Foreskin keratinocyte (primary cell): ENCODE measurements at places on chromosomes 12 and 14.

- no peak for DNase-seq
Observed at GRCh38 chr12:12180136-12180535, 86.7 kb downstream of the LRP6 start.

- DNase-seq = no peak
Observed at GRCh38 chr12:109879351-109880042, 844 bp downstream of the GLTP start.

DNA sequence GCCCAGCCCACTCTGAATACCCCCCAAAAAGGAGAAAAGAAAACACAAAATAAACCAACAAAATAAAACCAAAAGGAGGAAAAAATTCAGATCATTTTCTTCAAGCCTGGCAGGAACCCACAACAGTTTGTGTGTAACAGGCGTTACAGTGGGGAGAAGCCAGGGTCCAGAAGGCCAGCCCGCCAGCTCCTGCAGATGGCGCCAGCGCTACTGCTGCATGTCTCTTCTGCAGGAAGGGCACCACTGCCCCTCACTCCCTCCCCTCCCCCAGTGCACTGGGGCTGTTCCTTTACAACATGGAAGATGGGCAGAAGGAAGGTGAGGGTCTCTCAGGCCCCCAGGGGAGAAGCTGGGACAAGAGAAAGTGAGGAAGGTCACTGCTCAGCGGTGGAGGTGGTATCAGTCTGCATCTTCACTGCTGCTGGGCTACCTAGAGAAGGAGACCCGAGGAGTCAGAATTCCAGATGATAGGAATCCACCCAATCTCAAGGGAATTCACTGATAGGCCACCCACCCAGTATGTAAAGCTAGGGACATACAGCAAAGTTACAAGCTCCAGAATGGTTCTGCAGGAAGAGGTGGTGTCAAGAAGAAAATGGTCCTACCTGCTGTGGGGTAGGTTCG lies 2.3 kb upstream of the NOP2 start:
- no peak for DNase-seq

DNA sequence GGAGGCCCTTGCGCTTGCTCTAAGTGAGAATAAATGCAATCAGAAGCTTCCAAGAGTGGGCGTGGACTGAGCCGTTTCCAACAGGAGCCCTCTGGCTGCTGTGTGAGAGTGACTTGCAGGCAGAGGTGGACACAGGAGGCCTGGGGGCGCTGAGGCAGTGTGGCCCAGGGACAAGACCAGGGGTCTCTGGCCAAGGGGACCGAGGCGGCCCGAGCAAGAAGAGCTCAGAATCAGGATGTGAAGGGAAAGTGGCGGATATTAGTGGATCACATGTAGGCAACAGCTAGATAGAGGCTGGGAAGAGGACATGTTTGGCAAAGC lies 8.6 kb downstream of the RIMBP2 start:
- no peak for DNase-seq

- DNase-seq = peak; percentile 84
Observed at GRCh38 chr14:74886001-74886400, 4.3 kb downstream of the DLST start.

GRCh38 chr12:104010606-104011169 lies 39.3 kb downstream of the GLT8D2 start:
- no peak for DNase-seq

- no peak for DNase-seq
Observed at GRCh38 chr12:5343711-5344110, 88.2 kb upstream of the NTF3 start.

- no peak for DNase-seq
Observed at GRCh38 chr12:116368196-116369194, 91.0 kb upstream of the MED13L start.

DNA sequence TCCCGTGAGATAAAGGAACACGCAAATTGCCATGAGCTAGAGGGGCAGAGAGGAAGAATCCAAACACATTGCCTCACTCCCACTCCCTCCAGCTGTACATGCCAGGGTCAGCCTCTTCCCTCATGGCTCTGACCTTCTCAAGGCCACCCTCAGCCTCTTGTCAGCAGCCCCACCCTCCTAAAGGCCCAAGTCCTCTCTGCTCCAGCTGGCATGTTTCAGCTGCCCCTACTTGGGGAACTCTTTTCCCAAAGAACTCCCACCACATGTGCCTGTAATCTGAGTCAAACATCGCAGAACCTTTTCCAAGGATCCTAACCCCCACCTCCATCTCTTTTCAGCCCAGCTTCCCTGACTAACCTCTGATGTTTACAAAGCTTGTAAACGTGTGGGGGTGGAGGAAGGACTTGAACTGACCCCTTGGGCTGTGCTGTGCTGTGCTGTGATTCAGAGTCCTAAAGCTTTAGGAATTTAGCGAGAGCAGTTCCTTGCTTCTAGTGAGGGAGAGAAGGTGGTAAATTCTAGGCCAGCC lies 7.3 kb upstream of the CACNB3 start:
- no peak for DNase-seq

DNA sequence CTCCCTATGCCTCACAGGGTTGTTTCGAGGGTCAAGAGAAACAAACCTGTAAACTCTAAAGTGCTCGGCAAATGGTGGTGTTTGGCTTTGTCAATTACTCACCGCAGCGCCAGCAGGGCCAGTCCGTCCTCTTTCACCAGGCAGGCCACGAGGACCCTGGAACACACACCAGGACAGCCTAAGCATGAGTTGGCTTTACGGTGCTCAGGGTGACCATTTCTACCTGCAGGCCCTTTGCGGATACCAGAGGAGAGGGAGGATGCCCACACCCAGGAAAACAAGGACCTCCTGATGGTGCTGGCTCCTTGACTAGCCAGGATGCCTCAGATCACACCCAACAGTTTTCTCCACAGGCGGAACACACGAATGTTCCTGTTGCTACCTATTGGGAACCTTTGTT lies 11.5 kb downstream of the COL2A1 start:
- no peak for DNase-seq

GRCh38 chr14:61737915-61738314 lies 24.3 kb upstream of the SNAPC1 start:
- no peak for DNase-seq

GRCh38 chr14:102951034-102951433 lies 28.6 kb downstream of the AMN start:
- DNase-seq = no peak

GRCh38 chr12:2265461-2266167 lies 212.8 kb downstream of the CACNA1C start:
- no peak for DNase-seq

DNA sequence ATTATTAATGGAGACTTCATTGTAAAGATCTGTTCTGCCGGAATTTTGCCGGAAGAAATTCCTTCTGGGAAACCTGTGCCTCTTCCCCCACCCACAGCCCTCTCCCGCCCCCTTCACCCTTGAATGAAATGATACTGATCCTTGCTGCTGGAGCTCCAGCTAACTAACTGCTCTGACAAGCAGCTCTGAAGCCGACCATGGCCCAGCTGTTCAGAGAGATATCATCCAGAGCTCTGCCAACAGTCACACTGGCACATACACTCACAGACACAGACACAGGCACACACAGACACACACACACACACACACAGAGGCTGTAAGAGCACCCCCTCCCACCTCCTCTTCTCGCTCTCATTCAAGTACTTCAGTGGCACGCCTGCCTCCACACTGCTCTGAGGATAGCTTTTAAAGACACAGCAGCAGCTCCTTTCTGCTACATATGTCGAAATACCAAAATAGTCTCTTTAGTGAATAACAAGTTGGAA lies 88.6 kb downstream of the R3HDM2 start:
- DNase-seq = peak; percentile 1

DNA sequence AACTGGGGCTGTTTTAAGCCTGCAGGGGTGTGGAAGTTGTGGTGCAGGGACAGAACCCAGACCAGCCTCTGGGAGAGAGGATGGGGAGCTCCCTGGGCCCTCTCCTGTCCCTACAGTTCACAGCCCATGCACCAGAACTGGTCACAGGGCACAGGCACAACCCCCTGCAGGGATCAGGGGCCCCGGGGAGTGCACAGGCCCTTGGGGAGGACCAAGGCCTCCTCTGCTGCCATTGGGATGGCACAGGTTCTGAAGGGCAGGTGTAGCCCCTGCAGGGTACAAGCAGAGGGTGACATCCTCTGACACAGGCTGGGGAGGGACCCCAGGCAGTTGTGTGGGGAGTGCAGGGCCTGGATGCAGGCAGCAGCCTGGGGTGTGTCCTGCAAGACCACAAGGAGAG lies 66.4 kb upstream of the SFSWAP start:
- no peak for DNase-seq

DNA sequence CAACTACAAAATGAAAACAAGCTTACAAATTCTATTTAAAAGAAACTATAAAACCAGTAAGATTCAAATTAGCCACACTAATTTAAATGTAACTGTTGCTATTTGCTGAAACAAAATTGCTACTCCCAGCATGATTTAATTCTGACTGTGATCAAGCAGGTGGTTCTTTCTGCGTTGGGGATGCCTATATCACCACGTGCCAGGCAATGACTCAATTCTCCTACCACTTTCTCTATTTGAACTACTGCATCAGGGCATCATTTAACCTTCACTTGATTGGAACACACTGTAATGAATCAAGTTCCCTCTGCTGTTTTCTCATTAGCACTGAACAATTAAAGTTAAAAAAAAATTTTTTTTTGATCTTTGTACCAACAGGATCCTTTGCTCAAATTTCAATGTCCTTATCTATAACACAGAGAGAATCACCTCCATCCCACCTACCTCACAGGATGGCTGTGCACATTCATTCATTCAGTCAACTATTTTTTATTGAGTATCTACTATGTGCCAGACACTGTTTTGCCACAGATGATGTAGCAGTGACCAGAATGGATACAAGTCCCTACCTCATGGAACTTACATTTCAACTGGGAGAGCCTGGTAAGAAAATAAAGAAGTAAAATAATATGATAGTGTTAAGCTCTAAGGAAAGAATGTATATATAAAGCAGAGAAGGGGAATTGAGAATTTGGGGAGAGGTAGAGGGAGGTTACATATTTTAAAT lies 8.0 kb upstream of the ACTN1 start:
- DNase-seq = peak; percentile 52

GRCh38 chr14:83120187-83120586 lies 1586.5 kb upstream of the SEL1L start:
- DNase-seq = peak; percentile 40

- DNase-seq = no peak
Observed at GRCh38 chr12:32146074-32146873, 39.6 kb downstream of the BICD1 start.

GRCh38 chr12:124321556-124322270 lies 26.8 kb downstream of the RFLNA start:
- DNase-seq = no peak

- DNase-seq = no peak
Observed at GRCh38 chr12:68539615-68539952, 71.1 kb upstream of the RAP1B start.

GRCh38 chr14:31357279-31357678 lies 63.1 kb downstream of the HEATR5A start:
- DNase-seq = no peak

DNA sequence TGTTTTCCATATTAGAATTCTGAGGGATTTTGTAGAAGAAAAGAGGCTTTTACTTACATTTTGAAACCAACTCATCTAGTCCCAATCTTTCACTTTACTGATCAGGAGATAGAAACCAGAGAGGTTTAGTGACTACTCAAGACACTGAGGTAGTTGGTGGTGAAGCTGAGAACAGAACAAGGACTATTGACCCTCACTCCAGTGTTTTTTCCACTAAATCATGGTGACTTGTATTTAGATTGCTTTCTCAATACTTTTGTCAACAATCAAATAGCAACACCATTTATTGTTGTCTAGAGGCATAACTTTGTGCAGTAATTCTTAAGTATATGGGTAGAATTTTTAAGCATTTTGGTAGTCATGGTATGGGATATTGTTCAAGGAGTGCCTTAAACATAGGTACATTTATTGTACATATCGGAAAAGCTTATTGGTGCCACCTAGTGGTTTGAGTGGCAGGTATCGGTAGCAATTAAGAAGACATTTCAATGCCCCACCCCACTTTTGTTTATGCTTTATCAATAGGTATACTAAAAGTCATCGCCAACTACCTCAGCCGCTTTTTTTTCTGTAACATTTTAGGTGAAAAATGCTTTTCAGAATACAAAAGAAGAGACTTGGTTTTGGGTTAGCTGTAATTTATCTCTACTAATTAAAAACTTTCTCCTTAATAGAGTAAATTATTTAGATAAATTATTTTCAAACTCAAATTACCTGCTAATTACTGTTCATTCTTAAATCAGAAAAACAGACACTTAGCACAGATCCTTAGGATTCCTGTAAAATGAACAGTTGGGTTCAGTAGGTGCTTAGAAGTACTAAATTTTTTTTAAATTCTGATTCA lies 47.3 kb upstream of the PAWR start:
- DNase-seq = peak; percentile 32

DNA sequence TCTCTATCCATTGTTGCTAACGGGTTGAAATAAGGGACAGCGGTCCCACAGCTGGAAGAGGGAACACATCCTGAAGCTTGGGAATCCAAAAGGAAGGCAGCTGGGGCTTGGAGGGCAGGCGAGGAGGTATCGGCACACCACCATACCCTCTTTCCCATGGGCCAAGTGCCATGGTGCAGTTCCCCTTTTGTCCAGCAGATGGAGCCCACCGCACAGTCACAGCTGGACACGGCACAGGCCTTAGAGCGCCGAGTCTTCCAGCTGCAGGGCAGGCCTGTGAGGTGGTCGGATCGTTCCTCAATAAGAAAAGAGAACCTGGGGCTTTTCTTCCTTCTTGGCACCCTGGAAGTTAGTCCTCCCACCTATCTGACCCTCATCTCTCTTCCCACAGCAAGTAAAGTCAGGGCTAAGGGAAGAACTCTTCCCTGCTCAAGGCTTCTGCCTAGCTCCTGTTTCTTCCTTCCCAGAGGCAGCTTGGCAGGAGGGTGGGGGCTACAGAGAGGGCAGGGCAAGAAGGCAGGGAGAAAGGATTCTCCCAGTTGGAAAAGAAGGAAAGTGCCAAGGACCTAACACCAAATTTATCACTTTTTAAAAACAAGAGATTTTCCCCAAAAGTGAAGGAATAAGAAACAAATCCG lies 8.6 kb downstream of the PPP1R1A start:
- DNase-seq = no peak

DNA sequence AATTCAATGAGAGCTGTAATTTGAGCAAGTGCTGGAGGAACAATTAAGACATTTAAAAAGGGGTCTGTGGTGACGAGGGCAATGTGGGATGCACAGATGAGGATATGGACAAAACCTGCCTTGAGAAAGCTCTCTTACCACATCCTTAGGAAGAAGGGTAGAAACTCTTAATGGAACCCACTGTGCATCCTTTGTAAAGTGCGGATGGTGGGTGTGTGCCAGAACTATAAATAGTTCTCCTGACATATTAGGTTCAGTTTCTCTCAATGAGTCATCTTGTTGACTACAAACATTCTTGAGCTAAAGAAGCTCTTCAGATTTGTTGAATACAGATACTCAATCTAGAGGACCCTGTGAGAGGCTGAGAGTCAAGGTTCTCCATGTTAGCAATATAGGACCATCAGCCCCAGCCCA lies 106.1 kb upstream of the ANO4 start:
- no peak for DNase-seq

- no peak for DNase-seq
Observed at GRCh38 chr12:46865311-46865710, 39.5 kb upstream of the SLC38A4 start.

- DNase-seq = no peak
Observed at GRCh38 chr12:1443421-1444141, 150.8 kb downstream of the FBXL14 start.
